Astrocyte (in vitro differentiated cells and primary cell): ENCODE measurements at places on chromosomes 12 and 14. TPM values are rescaled to one million over a fixed set of nuclear protein-coding genes. Genes with fewer than 3 reads are reported as not detected.

GRCh38 chr12:50174971-50175715 is 8.0 kb upstream of the CERS5 start:
- H3K4me3 ChIP-seq, result no peak overlapping the region
- H3K36me3 ChIP-seq, result peaks cover 27% of the 10 kb centered on the region
- peak; percentile 61 for DNase-seq
- H3K4me1 ChIP-seq, result peaks cover 1% of the 10 kb centered on the region

DNA sequence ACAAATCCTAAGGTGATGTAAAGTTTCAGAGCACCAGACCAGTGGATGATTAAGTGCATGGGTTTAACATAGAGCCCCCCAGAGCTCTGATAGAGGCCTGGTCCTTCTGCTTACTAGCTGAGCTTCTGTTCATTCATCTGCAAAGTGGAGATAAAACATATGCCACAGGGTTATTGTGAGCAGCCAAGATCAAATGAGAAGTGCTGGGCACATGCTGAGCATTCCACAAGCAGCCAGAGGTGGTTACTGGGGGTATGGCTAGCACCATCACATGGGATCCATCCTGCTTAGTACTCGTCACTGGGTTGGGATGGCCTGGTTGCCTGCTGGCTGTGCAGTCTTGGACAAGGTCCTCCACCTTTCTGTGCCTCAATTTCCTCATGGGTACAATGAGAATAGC is 18.0 kb upstream of the SMUG1 start:
- no peaks in the 10 kb centered on the region for H3K4me1 ChIP-seq
- peaks cover 37% of the 10 kb centered on the region for H3K27me3 ChIP-seq
- H3K36me3 ChIP-seq, result no peaks in the 10 kb centered on the region
- H3K27ac ChIP-seq, result no peak overlapping the region
- H3K4me3 ChIP-seq, result no peak overlapping the region

SLC6A15 gene
- 14.0 and 16.7 TPM in 2 replicates for total RNA-seq

DNA sequence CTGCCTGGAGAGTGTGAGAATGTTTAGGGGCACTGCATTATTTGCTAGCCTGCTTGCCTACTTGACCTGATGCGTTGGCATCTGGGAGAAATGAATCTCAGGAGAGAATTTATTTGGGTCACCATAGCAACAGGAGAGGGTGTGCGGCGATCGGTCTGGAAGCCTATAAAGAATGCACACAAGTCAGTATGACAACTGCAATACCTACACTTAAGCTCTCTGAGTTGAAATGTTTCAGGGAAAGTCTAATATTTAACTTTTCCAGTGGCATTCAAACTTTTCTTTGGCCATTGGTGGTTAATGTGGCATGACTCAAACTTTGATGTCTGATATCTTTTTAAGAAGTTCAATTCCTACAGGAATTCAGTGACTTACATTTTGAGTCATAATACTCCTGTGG is 205.1 kb downstream of the NEDD1 start:
- H3K4me3 ChIP-seq, result no peak overlapping the region
- no peaks in the 10 kb centered on the region for H3K27me3 ChIP-seq
- DNase-seq, result no peak
- H3K27ac ChIP-seq, result no peak overlapping the region
- H3K36me3 ChIP-seq, result no peaks in the 10 kb centered on the region
- H3K4me1 ChIP-seq, result no peaks in the 10 kb centered on the region

DNA sequence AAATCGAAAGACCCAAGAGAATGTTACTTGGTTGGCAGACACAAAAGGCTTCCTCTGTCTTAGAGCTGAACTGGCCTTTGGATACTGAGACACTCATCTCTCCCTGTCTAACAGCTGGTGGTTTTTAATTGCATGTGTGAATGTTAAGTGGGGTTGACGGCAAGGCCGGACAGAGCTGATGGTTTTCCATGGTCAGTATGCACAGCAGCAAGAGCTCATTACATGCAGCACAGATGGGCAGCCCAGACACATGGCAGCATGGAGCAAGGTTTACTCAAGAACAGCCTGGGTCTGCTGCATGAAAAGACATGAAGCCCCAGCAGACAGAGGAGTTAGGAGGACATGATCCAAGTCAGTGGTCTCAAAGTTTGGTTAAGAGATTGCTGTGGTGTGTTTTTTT is 27.8 kb upstream of the CACNA2D4 start:
- no peak overlapping the region for H3K27ac ChIP-seq
- peaks cover 11% of the 10 kb centered on the region for H3K4me1 ChIP-seq

APOF gene
- not detected in 2 replicates for total RNA-seq

DNA sequence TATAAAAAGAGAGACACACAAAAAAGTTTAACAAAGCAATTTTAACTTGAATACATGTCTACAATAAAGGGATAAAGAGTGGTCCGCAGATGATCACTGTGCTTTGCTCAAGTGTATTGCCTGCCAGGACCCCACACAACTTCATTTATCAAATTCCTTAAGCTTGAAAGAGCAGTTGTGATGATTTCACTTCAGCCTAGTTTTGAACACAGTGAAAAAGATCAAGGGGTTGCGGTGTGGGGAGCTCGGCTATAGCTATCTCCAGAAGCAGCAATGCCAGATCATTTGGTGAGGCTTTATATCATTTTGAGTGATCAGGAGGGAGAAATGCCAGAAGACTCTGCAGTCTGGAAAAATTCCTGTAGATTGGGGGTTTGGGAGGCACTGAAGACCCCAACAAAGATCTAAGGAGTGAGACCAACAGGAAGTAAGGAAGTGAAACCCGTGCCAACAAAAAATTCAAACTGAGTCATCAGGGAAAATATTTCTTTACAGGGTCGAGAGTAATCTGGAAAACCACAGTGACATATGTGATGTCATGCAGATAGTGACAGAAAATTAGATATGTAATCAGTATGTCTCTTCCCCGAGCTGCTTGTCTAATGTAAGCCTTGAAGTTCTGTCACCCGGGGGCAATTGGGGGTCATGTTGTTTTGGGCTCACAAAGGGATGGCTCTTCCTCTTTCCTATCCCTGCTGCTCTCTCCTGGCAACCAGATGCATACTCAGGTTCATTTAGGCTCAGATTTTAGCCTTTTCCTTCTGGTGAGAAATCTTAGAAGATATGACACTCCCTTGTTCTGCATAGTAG is 221.8 kb downstream of the MSRB3 start:
- no peaks in the 10 kb centered on the region for H3K27me3 ChIP-seq
- no peak overlapping the region for H3K4me3 ChIP-seq
- H3K27ac ChIP-seq, result peak overlapping the region; percentile 61
- H3K36me3 ChIP-seq, result no peaks in the 10 kb centered on the region

DNA sequence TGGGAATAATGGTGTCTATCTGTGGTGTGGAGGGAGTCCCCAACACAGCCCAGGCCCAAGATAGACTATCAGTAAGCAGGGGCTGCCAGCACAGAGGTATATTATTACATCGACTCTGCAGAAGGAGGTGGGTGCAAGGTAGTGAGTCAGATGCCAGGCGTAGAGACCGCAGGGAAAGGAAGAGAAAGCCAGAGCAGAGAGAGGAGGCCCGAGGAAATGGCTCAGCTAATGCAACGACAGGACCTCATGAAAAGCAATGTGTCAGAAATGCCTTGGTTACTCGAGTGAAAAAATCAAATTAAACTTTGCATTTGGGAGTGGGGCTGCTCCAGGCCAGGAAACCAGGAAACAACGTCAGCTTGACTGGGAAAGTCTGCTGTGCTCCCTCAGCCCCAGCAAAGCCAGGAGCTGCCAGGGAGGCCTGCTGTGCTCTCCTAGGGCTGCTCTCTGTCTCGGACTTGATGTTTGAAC is 173.2 kb downstream of the SUDS3 start:
- H3K27ac ChIP-seq, result no peak overlapping the region
- no peak for DNase-seq
- no peaks in the 10 kb centered on the region for H3K4me1 ChIP-seq
- H3K4me3 ChIP-seq, result no peak overlapping the region
- H3K27me3 ChIP-seq, result no peaks in the 10 kb centered on the region
